Stimulated activated CD4-positive, alpha-beta T cell treated with anti-CD3 and anti-CD28 coated beads, Interleukin-1b, Interleukin-23, amount 100 ng/mL, for 24 hours (primary cell): ENCODE measurements at places on chromosomes 2 and 18.

DNA sequence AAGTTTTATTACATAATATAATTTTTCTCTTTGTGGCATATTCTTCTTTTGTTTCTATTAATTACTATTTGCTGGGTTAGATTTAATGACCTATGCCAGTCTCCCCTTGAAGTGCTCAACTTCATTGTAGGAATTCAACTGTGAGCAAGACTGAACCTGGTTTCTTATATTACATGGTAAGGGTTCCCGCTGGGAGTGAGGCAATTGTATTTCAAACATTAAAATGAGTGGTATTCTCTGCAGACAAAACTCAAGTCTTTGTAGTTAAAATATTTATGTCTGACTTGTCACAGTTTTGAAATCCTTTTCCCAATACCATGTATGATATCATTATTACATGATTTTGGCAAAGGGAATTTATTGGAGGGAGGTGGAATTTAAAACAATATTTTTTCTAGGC lies 278.7 kb downstream of the GULP1 start:
- DNase-seq, result no peak

- DNase-seq, result no peak
Observed at GRCh38 chr2:107747964-107748583, 78.6 kb upstream of the RGPD4 start.

- DNase-seq, result no peak
Observed at GRCh38 chr18:1020731-1021344, 116.2 kb downstream of the ADCYAP1 start.

DNA sequence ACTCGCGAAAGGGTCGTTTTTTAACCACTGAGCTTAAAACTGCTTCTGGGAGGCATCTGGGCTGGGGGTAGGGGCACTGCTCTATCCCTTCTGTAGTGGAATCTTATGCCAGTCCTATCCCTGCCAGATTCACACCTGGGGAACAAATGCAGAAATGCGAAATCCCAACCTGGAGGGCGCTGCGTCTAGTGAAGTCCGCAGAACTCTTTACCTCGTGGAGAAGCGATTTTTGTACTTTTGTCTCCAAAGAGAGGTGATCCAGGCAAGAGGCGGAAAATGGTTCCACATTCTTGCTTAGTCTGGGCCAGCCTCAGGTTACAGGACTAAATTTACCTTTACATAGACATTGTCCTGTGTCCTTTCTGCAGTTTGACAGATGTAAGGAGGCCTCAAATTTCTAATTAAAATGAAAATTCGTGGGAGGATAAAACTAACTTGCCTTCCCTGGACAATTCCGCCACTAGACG lies 10.4 kb downstream of the TBR1 start:
- no peak for DNase-seq

DNA sequence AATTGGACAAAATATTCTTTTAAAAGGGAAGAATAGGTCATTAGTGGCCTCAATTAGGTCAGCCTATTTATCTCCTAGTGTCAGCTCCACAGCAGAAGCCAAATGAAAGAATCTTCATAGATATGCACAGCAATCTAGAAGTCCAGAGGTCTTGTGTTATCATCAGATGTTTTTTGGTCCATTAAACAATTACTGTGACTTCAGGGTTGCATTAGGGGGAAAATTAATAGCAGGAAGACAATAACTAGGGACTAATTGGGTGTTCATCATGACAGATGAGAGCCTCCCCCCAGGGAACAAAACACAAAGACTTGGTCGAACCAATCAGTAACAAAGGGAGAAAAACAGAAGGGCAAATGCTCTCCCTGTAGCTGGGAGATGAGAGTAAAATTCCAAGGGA lies 264.7 kb downstream of the PTH2R start:
- no peak for DNase-seq

- no peak for DNase-seq
Observed at GRCh38 chr2:118223511-118223991, 135.3 kb downstream of the INSIG2 start.

GRCh38 chr2:189298481-189298880 lies 118.9 kb upstream of the COL5A2 start:
- DNase-seq, result no peak

DNA sequence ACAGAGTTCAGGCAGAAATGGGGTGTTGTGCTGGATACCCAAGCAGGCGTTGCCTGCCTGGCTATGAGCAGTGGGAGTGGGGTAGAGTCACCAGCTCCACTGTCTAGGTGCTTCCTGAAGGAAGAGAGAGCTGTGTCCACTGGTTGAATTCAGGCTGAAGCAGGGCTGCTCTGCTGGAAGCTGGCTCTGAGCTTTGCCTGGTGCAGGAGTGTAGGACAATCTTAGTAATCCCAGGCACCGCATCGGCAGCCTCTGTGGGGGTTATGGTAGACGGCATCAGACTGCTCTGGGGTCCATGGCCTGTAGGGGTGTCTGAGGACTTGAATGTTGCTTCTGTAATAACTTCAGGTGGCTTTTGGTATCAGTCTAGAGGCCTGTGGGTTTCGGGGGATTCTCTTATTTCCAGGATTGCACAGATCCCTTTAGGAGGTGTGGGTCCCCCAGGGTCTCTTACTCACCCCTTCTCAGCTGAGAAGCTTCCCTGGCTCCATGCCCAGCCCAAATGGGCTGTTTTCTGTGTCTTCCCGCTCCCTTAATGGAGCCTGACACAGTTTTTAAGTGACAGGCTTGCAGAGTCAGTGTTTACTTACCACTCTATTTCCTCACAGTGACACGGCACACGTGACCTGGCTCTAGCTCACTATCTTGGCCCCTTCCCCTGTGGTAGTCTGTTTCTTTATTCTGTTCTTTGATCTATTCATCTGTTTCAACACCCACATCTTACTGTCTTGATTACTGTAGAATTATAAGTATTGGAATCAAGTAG lies 644.3 kb downstream of the CBLN2 start:
- DNase-seq, result no peak

GRCh38 chr18:54416436-54416835 lies 58.7 kb downstream of the C18orf54 start:
- DNase-seq, result no peak

- DNase-seq, result no peak
Observed at GRCh38 chr2:43222475-43223309, 3.7 kb downstream of the ZFP36L2 start.

DNA sequence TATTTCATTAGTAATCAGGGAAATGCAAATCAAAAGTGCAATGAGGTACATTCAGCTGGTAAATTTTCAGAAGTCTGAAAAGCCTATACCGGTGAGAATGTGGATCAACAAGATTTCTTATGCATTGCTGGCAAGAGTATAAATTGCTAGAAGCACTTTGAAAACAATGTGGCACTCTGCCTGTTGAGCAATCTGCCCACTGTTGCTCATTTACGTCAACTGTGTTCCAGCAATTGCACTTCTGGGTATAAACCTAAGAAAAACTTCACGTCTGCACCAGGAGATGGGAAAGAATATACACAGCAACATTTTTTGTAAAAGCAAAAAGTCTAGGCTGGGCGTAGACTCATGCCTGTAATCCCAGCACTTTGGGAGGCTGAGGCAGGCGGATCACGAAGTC lies 40.8 kb downstream of the MTERF4 start:
- no peak for DNase-seq

DNA sequence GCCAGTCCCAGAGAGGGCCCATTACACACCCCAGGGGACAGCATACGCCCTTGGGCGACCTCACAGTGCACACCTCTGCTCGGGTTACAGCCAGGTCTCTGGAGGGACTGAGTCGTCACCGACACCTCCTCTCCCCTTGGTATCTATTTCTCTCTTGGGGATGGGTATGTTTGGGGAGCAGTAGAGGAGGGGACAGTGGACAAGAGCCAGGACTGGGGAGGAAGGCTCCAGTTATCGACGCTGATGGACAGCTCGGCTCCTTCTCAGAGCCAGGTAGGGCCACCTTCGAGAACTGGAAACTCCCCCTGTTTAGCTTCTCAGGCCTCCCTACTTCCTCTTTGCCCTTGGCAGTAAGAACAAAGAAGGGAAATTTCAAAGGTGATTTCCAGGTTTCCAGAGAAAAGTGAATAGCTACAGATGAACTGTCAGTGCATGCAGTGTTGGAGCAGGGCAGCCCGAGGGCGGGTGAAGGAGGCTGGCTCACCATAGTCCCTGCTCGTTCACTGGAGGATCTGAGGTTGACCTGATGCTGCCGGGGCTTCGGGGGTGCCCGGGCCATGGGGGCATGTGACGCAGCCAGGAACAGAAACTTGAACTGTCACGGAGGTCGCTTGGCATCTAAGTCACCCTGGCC lies 4.4 kb upstream of the SEMA4C start:
- DNase-seq, result no peak

DNA sequence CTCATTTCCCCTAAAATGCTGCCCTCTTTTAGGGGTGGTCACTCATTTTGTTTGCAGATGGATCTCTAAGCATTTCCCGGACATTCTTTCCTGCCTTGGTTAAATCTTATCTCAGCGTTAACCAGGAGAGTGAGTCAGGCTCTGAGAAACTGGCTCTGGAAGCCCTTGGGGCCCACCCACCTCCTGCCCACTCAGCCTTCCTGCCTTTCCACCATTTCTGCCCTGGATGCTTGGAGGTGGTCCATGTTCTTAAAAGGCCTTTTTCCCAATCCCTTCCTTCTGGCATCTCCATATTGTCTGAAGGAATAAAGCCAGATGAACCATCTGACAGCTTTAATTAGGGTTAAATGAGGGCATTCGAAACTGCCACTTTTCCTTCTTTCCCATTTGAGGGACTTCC lies 9.5 kb downstream of the HK2 start:
- DNase-seq, result no peak

GRCh38 chr2:37020887-37021796 lies 54.8 kb upstream of the STRN start:
- no peak for DNase-seq

- DNase-seq, result no peak
Observed at GRCh38 chr2:224520064-224520463, 65.1 kb downstream of the CUL3 start.

- no peak for DNase-seq
Observed at GRCh38 chr18:40874233-40874632, 1080.8 kb upstream of the PIK3C3 start.

DNA sequence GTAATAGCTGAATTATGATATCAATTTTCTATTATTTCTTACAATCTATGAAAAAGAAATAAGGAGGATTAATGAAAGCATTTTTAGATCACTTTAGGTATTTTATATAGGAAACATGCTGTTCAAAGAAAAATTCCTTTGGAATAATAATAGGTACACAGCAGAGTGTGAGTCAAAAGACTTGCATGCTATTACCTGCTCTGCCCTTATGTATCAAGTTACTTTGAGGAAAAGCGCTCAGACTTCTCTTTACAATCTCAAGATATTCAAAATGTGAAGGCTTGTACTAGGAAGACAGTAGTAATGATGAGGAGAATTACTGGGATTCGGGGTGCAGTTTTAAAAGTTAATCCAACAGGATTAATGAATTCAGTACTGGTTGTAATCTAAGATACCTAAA lies 29.1 kb upstream of the RNU4ATAC start:
- no peak for DNase-seq
